Cortex of kidney (tissue), 1 donor: ENCODE measurements at places on chromosomes 7 and 10.

DNA sequence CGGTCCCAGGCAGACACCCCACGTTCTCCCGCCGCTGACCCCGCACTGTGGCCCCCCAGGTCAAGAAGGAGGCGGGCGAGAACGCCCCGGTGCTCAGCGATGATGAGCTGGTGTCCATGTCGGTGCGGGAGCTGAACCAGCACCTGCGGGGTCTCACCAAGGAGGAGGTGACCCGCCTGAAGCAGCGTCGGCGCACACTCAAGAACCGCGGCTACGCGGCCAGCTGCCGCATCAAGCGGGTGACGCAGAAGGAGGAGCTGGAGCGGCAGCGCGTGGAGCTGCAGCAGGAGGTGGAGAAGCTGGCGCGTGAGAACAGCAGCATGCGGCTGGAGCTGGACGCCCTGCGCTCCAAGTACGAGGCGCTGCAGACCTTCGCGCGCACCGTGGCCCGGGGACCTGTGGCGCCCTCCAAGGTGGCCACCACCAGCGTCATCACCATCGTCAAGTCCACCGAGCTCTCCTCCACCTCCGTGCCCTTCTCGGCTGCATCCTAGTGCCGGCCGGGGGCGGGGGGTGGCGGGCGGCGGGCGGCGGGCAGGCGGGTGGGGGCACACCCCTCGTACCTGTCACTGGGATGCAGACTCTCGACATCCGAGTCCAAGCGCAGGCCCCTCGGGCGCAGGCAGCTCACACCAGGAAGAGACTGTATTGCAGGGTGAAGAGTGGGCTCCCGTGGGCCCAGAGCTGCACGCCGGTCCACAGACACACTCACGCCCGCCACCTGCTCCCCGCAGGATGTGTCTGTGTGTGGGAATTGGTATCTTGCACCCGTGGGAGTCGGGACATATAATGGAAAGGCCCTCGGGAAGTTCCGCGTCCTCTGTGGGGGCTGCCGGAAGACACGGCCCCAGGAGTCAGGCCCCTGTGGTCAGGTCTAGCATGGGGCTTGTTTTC, 9.6 kb downstream of the MAFK start:
- DNase-seq = no peak

- no peak for DNase-seq
Observed at GRCh38 chr7:82444220-82444909, 788 bp upstream of the CACNA2D1 start.

DNA sequence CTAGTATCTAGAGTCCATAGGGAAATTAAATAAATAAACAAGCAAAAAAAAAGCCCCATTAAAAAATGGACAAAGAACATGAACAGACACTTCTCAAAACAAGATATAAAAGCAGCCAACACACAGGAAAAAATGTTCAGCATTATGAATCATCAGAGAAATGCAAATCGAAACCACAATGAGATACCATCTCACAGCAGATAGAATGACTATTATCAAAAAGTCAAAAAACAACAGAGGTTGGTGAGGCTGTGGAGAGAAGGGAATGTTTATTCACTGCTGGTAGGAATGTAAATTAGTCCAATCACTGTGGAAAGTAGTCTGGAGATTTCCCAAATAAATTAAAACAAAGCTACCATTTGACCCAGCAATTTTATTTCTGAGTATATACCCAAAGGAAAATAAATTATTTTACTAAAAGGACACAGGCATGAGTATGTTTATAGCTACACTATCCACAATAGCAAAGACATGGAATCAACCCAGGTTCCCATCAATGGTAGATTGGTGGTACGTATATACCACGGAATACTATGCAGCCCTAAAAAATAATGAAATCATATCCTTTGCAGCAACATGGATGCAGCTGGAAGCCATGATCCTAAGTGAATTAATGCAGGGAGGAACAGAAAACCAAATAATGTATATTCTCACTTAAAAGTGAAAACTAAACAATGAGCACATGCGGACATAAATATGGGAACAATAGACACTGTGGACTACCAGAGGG, 366.5 kb upstream of the SEMA3C start:
- DNase-seq = no peak

GRCh38 chr7:99997545-99998137, 17.8 kb upstream of the ZKSCAN1 start:
- no peak for DNase-seq

DNA sequence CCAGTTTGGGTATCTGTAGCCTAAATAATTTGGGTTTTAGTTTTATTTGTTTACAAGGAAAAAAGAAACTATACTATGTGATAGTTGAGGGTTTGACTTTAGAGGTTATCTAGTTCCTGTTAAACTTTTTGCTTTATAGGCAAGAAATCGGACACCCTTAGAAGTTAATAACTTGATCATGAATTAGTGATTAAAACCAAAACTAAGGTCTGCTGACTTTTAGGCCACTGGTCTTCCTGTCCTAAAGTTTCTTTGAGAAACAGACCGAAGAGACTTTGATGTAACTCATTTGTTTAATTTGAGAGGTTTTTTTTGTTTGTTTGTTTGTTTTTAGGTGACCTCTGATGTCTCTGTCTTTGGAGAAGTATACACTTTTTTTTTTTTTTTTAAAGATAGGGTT, 59.7 kb downstream of the PHTF2 start:
- no peak for DNase-seq

DNA sequence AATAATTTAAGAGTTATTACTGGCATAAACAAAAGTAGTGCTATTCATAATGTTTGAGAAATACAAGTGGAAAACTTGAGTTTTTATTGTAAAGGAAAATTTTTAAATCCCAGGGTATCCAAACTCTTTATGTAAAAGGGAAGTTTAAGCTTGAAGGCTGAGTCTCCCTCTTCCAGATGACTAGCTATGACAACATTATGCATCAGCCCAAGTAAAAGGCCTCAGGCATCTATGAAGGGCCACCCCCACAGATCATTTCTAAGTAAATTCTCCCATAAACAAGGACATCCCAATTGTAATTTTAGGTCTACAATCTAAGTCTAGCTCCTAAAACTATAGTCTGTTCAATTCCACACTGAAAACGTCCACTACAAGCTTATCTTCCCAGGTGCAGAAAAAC, 166.2 kb upstream of the STEAP1 start:
- no peak for DNase-seq

- DNase-seq = no peak
Observed at GRCh38 chr7:114922652-114923402, 933 bp downstream of the MDFIC start.

GRCh38 chr10:49286686-49287085, 12.3 kb upstream of the C10orf71 start:
- no peak for DNase-seq

GRCh38 chr7:134561-135256, 57.7 kb upstream of the FAM20C start:
- DNase-seq = no peak

DNA sequence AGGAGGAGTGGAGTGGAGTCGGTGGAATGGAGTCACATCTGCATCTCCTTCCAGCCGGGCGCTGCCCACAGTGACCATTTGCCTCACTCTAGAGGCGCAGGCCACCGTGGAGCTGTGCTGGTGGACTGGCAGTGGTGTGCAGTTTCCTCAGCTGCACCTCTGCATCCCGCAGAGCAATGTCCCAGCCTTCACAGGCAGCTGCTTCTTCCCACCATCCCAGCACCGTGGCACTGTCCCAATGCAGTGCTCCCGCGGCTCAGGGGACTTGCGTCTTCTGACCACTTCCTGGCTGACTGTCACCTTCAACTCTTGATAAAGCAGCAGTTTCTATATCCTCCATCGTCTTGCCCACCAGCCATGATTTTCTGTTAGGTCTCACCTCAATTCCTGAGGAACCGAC, 90.3 kb upstream of the SFMBT2 start:
- DNase-seq = no peak

- DNase-seq = no peak
Observed at GRCh38 chr7:29194594-29195427, at the start of gene CHN2. TSS of gene CHN2 (plus strand) at chr7:29194775.
